Stimulated activated CD8-positive, alpha-beta memory T cell treated with anti-CD3 and anti-CD28 coated beads, Interleukin-2, amount 100 ng/mL, for 1 hour (primary cell): ENCODE measurements at places on chromosomes 12 and 14.

- no peak for DNase-seq
Observed at GRCh38 chr12:51839310-51839947, 9.1 kb downstream of the FIGNL2 start.

- no peak for DNase-seq
Observed at GRCh38 chr14:68523989-68524725, 268.7 kb downstream of the ZFP36L1 start.

DNA sequence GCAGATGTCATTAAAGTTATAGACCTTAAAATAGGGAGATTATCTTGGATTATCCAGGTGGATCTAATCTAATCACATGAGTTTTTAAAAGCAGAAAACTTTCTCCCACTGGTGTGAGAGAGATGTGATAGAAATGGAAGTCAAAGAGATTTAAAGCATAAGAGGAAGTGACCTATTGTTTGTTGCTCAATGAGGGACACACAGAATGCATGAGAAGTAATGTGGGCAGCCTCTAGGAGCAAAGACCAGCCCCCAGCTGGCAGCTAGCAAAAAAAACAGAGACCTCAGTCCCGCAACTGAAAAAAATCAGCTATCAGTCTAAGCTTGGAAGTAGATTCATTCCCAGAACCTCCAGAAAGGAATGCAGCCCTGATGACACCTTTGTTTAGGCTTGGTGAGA lies 24.6 kb upstream of the ANP32D start:
- no peak for DNase-seq

- no peak for DNase-seq
Observed at GRCh38 chr14:71563492-71564153, 368.6 kb upstream of the RGS6 start.
